ENCODE measurements at places on chromosomes 5 and 9. TPM values are rescaled to one million over a fixed set of nuclear protein-coding genes. Genes with fewer than 3 reads are reported as not detected.

RABEPK gene
- total RNA-seq: 9.4 TPM

BRINP1 gene
- 1.7 TPM for total RNA-seq

PLAC8L1 gene
- not detected for total RNA-seq

LMBRD2 gene
- total RNA-seq: 11.7 TPM

C9orf153 gene
- total RNA-seq: not detected

PTGES gene
- 1.1 TPM for total RNA-seq

NREP gene
- total RNA-seq: 24.1 TPM

SLC6A7 gene
- not detected for total RNA-seq

SPINK4 gene
- not detected for total RNA-seq

LECT2 gene
- not detected for total RNA-seq

PCDHA2 gene
- not detected for total RNA-seq

PCDHGA1 gene
- total RNA-seq: 4.6 TPM

PCDHB10 gene
- 0.94 TPM for total RNA-seq

EQTN gene
- not detected for total RNA-seq

FIBCD1 gene
- 0.54 TPM for total RNA-seq

SV2C gene
- total RNA-seq: 0.67 TPM

ADAMTSL1 gene
- 2.1 TPM for total RNA-seq

SPINK5 gene
- total RNA-seq: 0.16 TPM

SHISAL2B gene
- not detected for total RNA-seq

BHMT gene
- total RNA-seq: not detected

AHRR gene
- 0.73 TPM for total RNA-seq

RNF183 gene
- not detected for total RNA-seq

IL4 gene
- not detected for total RNA-seq

GFI1B gene
- total RNA-seq: not detected

IL33 gene
- total RNA-seq: 18.6 TPM

SPINK13 gene
- total RNA-seq: not detected

GPR21 gene
- total RNA-seq: 1.0 TPM

SMC2 gene
- 8.4 TPM for total RNA-seq

All from cardiac septum (tissue), 1 donor.